RWPE1 (cell line): ENCODE measurements at places on chromosomes 4 and X.
A peak's percentile ranks its signal among the peaks of the same experiment; 100 is the strongest.

DNA sequence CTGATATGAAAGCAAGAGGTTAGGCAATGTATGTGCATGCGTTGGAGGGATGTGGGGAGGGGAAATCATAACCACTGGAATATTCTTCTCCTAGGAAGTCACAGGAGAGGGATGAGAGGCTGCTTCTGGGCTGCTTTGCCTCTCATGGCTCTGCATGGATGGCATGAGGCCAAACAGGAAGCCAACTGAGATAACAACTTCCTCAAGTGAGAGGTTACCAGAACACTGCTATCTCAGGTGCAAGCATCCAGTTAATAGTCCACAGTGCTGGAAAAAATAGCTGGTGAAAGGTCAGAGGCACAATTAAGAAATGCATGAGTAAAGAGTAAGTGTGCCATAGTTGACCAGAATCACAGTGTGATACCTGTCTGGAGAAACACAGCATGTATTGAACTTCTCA, 113.3 kb downstream of the ELOVL6 start:
- no peak for DNase-seq

- DNase-seq: no peak
Measured at GRCh38 chrX:145949056-145949455, 131.4 kb downstream of the SLITRK2 start.

- no peak for DNase-seq
Measured at GRCh38 chr4:3036131-3036952, 38.0 kb downstream of the HTT-AS start.

GRCh38 chrX:12060489-12061260, 77.6 kb upstream of the FRMPD4 start:
- no peak for DNase-seq

DNA sequence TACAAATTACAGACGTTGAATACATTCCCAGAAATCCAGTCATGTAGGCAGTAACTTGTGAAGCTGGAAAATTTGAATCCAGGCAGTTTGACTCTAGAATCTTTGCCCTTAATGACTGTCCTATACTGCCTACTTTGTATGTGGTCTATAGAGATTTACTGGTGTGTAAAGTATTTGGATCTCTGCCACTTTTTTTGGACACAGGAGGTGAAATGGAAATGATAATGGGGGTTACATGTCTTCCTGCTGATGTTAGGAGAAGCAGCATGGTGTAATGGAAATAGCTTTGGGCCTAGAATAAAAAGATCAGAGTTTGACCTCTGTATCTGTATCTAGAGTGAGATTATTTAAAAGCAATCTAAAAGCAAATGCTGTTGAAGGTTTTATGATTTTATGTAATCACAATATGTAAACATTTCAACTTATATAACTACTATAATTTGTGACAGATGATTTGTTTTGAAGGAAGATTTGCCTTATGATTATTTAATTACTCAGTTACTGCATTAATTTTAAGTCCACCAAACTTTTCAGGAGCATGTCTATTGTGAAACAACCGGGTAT, 3.3 kb downstream of the COL4A5 start:
- no peak for DNase-seq

- DNase-seq: no peak
Measured at GRCh38 chrX:150845091-150845490, 53.4 kb downstream of the CD99L2 start.

- peak; percentile 51 for DNase-seq
Measured at GRCh38 chrX:9342561-9343051, 122.3 kb upstream of the TBL1X start.

GRCh38 chr4:118684873-118685811, at the start of gene METTL14:
Gene METTL14, plus strand, starts transcription at chr4:118685392. Its CDS starts 143 bp downstream, at chr4:118685535.
- DNase-seq: peak; percentile 80

- no peak for DNase-seq
Measured at GRCh38 chrX:151398346-151398745, 1.3 kb downstream of the VMA21 start.

- peak; percentile 4 for DNase-seq
Measured at GRCh38 chrX:69361311-69361845, 142.7 kb upstream of the NALF2 start.

GRCh38 chr4:168630445-168631187, 133.8 kb downstream of the PALLD start:
- DNase-seq: peak; percentile 53

DNA sequence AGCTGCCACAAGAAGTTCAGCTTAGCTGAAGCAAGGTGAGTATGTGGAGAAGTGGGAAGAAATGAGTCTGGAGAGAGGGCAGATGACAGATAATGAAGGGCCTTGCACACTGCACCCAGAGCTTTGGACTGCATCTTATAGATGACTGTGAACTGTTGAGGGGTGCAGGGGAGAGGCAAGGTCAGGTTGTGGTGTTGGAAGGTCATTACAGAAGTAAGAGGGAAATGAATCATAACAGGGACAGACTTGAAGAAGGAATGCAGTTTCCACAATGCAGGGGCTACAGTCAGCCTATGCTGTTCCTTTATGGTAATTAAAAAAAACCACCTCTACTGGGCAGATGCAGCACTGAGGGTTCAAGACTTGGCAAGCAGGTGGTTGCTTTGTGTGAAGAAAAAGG, 4.8 kb upstream of the IGFBP7 start:
- no peak for DNase-seq

DNA sequence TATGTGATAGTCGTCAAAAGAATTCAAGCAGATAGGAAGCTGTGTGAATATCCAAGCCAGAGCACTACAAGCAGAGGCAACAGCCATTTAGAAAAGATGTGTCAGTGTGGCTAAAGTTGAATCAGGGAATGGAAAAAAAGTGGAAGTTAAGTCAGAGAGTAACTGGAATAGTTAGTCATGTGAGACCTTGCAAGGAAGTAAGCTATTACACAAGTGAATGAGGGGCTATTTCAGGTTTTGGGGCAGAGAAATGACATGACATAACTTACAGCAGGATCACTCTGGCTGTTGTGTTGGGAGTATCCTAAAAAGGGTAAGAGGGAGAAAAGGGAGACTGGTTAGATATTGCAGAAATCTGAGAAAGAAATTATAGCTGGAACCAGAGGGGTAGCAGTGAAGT, 236.6 kb upstream of the PCDH18 start:
- DNase-seq: no peak

GRCh38 chrX:107547621-107548020, 80.7 kb upstream of the PRPS1 start:
- DNase-seq: no peak

GRCh38 chr4:165810726-165811125, 62.3 kb upstream of the TLL1 start:
- peak; percentile 8 for DNase-seq

DNA sequence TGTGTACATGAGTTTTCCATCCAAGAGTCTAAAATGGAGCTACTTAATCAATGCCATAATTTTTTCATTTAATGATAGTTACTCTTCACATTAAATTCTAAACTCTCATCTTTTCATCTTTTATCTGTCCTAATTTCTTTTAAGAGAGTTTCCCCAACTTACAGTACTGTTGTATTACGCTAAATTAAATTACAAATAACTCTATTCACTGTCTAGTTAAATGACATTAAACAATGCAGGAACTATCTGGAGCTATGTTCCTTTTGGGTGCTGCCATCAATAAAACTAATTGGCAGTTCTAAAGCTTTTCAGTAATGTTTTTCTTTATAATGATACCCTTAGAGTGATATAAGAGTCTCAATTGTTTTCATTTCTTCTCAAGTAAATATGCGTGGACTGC, 227.6 kb downstream of the ANKRD50 start:
- no peak for DNase-seq

DNA sequence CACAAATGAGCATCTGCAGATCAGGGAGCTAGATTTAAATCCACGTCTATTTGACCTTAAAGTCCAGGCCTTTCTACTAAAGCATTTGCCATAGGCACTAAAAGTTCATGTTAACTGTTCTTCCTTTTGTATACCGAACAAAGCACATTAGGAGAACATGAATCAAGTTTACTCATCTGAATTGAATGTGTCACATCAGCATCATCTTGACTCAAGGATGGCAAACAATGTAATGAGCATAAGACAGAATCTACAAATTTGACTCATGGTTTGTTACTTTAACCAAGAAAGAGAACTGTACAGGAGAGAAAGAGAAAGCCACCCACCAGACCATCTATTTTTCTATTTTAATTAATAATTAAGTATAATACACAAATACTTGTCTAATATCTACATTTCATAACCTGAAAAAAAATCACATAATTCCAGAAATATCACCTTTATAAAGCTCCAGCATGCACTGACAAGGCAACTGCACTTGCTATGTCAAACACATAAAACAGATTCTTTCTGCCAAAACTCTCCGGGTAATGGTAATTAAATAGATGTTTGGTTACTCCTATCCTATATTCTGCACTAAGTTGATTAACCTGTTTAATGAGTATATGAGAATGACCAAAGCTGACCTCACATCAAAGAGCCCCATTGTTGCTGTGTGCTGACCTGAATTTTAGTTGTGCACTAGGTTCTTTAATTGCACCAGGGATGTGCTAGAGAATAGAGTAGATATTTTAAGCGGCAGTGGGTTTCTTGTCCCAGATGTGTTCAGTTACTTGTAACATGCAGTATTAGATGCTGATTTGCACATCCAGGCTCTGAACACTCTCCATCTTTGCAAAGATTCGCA, 42.5 kb upstream of the LEF1 start:
- peak; percentile 21 for DNase-seq

GRCh38 chr4:73871511-73872310, 2.5 kb downstream of the CXCL1 start:
- no peak for DNase-seq

GRCh38 chr4:166174717-166175490, 301.9 kb downstream of the TLL1 start:
- no peak for DNase-seq

DNA sequence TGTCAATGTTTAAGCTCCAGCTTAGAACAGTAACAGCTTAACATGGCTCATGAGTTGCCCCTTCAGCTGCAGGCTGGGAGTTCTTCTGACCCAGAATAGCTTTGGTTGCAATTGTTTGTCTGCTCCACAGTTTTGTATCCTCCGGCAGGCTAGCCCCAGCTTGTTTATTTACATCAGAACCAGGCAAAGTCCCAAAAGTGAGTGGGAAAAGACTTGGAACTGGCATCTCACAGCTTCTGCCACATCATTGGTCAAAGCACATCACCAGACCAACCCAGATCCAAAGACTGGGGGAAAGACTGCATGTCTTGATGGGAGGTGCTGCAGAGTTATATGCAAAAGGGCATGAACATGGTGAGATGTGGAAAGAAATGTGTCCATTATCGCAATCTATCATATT, 231.2 kb upstream of the CPEB2 start:
- DNase-seq: peak; percentile 14

- DNase-seq: no peak
Measured at GRCh38 chr4:26930964-26931363, 70.3 kb downstream of the STIM2 start.

DNA sequence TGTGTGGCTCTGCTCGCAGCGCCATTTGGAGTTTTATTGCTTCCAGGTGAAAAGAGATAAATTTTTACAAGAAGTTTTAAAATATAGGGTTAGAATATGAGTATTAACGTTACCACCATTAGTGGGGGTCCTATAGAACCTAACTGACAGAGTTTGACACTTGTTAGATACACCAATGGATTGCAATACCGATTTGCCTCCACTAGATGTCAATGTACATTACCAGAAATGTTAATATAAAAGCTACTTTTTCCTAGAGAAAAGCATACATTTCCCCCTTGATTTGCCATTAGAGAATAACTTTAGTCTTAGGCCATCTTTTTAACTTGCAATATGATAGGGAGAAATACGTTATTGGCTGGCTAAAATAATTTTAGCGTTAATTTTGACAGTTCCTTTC, 108.4 kb downstream of the LINC00632 start:
- DNase-seq: no peak

- DNase-seq: no peak
Measured at GRCh38 chr4:3062471-3062870, 11.9 kb downstream of the HTT-AS start.

- DNase-seq: no peak
Measured at GRCh38 chr4:150683775-150684350, 101.9 kb downstream of the MAB21L2 start.

DNA sequence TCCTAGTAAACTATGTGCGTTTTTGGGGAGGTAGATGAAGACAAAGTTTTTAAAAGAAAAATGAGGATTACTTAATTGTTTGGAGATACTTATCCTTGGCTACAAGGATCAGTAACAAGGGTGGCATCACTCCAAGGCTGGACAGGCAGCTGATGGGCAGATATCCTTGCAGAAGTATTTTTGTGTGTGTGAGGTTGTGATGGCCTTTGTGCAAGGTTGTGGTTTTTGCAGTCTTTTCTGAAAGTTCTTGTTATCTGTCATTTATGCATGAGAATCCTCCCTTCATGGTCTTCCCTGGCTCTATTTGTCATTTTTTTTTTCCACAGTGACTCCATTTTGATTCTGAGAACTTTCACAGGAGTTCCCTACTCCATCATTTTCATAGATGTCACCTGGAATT, 96.0 kb upstream of the C1GALT1C1 start:
- DNase-seq: no peak

DNA sequence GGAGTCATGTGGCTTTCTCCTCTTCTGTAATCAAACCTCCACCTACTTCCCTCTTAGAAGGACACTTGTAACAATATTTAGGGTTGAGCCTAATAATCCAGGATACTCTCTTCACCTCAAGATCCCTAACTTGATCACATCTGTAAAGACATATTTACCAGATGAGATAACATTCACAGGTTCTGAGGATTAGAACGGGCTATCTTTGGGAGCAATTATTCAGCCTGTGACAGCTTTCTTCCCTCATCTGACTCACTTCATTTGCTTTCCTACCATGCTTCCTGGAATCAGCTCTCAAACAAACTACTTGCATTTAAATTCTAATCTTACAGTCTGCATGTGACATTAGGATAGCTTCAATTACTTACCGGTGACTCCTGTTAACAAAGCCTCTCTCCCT, 133.5 kb upstream of the NDST3 start:
- DNase-seq: no peak

DNA sequence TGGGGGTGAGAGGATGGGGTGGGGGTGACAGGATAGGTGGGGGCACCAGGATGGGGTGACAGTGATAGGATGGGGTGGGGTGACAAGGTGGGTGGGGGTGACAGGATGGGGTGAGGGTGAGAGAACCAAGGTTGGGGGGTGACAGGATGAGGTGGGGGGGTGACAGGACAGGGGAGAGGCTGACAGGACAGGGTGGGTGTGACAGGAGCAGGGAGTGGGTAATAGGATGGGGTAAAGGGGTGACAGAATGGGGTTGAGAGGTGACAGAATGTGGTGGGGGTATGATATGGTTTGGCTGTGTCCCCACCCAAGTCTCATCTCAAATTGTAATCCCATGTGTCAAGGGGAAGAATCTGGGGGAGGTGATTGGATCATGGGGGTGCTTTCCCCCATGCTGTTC, 26.0 kb downstream of the RNF212 start:
- DNase-seq: no peak

GRCh38 chrX:145735036-145735435, 82.6 kb upstream of the SLITRK2 start:
- DNase-seq: no peak
